HT1080 (cell line): ENCODE measurements at places on chromosomes 7 and 10. TPM values are rescaled to one million over a fixed set of nuclear protein-coding genes. Genes with fewer than 3 reads are reported as not detected.

CALN1 gene
- total RNA-seq = 1.9 and 2.4 TPM in 2 replicates

DNA sequence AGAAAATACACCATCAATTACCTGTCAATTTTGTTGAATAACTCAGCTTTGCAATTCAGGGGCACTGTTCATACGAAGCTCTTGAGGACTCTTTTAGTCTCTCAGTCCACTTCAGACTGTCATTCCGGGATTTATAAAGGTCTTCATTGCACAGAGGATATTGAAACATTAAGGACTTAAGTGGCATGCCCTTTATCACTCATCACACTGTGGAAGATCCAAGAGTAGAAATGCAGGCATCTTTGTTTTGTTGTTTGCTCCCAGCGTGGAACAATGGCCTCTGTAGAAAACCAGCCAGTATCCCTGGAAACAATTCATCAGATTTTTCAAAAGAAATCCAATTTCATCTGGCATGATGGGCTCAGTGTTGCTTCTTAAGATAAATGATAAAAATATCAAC, 66.3 kb upstream of the LRGUK start:
- no peak for DNase-seq

HOXA5 gene
- total RNA-seq = 1.7 and 1.9 TPM in 2 replicates

DNA sequence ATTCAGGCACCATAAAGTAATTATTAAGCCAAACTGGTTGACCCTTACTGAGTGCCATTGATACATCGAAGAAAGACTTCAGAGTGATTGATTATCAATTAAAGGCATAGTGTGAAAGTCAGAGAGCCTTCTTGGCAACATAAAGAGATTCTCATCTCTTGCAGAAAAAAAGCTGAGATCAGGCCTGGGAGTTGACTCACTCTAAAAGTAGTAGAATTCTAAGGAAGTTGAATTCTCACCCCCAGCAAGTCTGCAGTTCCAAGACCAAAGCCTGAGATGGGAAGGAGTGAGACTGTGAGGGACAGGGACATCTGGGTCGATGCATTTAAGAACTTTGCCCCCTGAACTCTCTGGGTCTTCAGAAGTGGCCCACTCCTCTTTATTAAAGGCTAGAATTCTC, 21.6 kb upstream of the ERCC6 start:
- DNase-seq = no peak

- DNase-seq = peak; percentile 64
Observed at GRCh38 chr7:51029701-51030191, 247.1 kb upstream of the GRB10 start.

- no peak for DNase-seq
Observed at GRCh38 chr7:37180828-37181549, 267.7 kb downstream of the ELMO1 start.

GRCh38 chr7:129501760-129502707, at the start of gene SMKR1:
Gene SMKR1 (plus strand): TSS chr7:129502531. CDS start chr7:129502825, 294 bp downstream.
- peak; percentile 55 for DNase-seq

KCND2 gene
- total RNA-seq = not detected in 2 replicates

DNA sequence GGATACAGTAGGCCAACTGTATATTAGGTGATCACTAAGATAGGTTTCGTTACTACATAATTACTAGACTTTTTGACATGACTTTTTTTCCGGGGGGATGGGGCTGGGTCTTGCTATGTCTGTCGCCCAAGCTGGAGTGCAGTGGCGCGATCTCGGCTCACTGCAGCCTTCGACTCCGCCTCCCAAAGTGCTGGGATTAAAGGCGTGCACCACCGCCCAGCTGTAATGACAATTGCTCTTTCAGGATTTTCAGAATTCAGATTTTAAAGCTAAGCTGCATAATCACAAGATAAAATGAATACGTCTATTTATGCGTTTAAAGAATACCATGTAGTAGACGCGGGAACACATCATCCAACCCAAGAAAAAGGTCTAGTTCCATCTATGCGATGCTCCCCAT, 982 bp downstream of the IDI1 start:
- peak; percentile 11 for DNase-seq

GRCh38 chr10:132498562-132499366, 38.8 kb upstream of the INPP5A start:
- DNase-seq = no peak

CYP26A1 gene
- not detected in 2 replicates for total RNA-seq

PIK3AP1 gene
- 3.0 TPM in 2 replicates for total RNA-seq

- no peak for DNase-seq
Observed at GRCh38 chr7:77516085-77516484, 21.0 kb upstream of the PTPN12 start.

GBX1 gene
- not detected in 2 replicates for total RNA-seq

DNA sequence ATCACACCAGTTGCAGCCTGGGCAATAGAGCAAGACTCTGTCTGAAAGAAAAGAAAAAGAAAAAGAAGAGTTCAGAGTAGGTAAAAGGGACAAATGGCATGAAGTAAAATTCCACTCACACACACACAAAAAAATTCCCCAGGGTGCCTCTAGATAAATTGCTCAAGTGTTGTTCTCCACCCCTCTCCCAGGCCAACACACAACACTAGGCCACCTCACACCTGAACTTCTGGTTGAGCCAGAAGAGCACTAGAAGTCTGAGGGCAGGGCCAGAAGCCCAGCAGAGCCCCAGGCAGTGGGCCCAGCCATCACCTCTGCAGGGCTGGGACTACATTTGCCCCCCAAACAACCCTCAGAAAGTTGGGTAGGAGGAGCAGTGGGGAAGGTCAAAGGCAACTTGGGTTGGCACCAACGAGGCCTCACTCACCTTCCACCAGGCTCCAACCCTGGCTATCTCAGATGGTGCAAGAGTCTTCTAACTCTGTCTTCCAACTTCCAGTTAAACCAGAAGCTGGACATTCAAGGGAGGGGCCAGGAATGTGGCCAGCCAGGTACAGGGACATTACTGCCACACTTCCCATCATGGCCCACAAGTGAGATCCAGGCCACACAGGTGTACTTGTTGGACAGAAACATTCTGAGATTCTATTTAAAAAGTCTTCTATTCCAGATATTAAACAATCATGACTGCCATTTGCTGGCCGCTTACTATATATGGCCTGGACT, 25.6 kb upstream of the DLX6 start:
- no peak for DNase-seq

- DNase-seq = no peak
Observed at GRCh38 chr10:79390057-79390456, 42.8 kb downstream of the PPIF start.

GRCh38 chr10:12634621-12634931, 285.2 kb downstream of the CAMK1D start:
- DNase-seq = no peak

GRCh38 chr10:47152861-47153349, 147.1 kb upstream of the GDF10 start:
- peak; percentile 84 for DNase-seq

GRCh38 chr7:120680985-120681384, 177.0 kb downstream of the TSPAN12 start:
- DNase-seq = no peak

DNA sequence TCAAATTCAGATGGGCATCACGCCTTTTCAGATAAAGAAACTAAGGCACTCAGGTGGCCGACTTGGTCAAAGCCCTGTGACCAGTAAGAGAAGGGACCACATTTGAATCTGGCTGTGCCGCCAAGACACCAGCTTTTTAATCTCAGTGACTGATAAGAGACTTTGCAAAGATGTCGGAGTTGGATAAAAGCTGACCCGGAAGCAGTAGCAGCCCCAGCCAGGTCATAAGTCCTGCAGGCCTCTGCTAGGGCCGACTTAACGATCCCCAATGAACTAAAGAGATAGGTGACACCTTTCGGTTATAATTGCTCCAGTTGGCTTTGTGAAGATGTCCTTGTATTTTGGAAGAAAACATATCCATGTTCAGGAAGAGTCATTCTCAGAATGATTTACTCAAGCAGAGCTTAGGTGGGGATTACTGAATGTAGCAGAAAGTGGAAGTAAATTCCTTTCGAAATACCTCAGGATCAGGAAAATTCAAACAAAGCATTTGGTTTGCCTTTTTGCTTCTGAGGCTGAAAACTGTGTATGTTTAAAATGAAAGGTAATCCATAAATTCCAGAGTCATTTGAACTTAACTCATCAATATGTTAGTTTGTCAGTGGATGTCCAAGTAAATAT, 164.2 kb upstream of the PITRM1 start:
- no peak for DNase-seq

GRCh38 chr10:130762491-130762890, 549.0 kb downstream of the TCERG1L start:
- no peak for DNase-seq

GPR85 gene
- total RNA-seq = 3.2 and 3.5 TPM in 2 replicates

GIMAP2 gene
- total RNA-seq = 3.4 and 5.7 TPM in 2 replicates

DNA sequence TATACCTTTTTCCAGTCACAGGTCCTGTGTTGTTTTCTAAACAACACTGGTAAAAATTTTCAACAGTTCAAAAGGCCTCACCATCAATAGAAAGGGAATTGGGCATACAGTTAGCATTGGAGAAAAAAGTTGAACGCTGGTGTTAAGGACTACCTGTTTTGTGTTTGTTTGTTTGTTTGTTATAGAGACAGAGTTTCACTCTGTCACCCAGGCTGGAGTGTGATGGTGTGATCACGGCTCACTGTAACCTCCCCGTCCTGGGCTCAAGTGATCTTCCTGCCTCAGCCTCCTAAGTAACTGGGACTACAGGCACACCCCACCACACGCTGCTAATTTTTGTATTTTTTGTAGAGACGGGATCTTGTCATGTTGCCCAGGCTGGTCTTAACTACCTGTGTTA, 306.1 kb downstream of the PRPF18 start:
- no peak for DNase-seq

CALD1 gene
- total RNA-seq = 47.7 and 57.3 TPM in 2 replicates

H2AZ2 gene
- 362 and 397 TPM in 2 replicates for total RNA-seq

GRCh38 chr7:5203183-5203537, 13.1 kb downstream of the WIPI2 start:
- no peak for DNase-seq

- DNase-seq = no peak
Observed at GRCh38 chr7:114940220-114940619, 18.3 kb downstream of the MDFIC start.

ARHGEF5 gene
- 1.0 and 2.5 TPM in 2 replicates for total RNA-seq

DNA sequence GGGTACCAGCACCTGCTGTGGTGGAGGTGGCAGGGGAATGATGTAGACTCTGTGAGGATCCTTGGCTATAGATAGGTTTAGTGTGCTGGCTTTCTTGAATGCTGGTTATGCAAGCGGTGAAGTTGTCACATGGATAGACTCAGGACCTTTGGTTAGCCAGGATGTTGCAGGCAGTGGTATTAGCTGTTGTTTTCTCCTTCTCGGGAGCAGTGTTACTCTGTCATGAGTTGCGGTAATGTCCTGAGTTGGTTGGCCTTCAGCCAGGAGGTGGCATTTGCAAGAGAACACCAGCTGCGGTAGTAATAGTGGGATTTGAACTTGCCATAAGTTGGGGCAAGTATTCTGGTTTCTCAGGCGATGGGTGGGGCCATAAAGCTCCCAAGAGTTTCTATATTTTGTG, 10.8 kb downstream of the AGK start:
- DNase-seq = no peak

MMP21 gene
- not detected in 2 replicates for total RNA-seq

BRAT1 gene
- total RNA-seq = 51.9 and 56.2 TPM in 2 replicates

GRCh38 chr7:50450590-50451032, 461 bp upstream of the FIGNL1 start:
- DNase-seq = no peak

DNA sequence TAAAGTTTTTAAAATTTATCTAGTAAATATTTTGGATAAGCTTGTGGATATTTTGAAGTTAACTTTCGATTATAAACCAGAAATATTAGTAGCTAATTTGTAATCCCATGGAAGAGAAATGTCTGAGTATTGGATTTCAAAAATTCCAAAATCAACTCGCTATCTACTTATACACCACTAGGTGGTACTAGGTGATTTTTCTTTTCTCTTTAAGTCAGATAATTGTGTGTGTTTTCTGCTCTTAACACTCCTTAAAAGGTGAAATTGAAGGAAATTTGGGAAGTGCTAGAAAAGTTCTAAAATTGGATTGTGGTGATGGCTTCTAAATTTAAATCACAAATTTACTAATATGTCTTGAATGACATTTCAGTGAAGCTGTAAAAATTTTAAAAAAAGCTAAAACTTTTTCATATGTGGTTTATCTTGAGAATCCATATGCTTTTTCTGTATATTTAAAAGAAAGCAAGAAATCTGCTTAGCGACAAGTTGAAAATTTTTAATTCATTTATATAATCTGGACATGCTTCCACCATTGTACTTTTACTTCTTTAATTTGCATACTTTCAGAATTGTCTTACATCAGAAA, 90.2 kb downstream of the IPMK start:
- DNase-seq = no peak

- no peak for DNase-seq
Observed at GRCh38 chr7:92360387-92360786, 86.9 kb upstream of the GATAD1 start.

DNA sequence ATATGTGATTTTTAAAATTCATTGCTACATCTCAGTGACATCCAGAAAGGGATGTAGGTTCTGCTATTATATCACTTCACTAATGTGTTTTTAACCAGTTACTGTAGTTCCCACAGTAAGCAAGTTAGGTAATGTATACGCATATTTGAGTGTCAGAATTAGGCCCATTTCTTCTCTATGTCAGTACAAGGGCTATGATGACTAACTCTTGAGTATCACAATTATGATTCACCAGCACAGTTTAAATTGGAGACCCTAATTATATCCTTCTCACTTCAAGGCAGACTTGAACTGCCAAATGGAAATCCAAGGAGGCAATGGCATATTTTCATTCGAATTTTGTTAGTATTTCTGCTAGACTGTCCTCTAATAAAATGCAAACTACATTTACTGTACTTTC, 23.6 kb downstream of the BZW2 start:
- DNase-seq = peak; percentile 18

DNA sequence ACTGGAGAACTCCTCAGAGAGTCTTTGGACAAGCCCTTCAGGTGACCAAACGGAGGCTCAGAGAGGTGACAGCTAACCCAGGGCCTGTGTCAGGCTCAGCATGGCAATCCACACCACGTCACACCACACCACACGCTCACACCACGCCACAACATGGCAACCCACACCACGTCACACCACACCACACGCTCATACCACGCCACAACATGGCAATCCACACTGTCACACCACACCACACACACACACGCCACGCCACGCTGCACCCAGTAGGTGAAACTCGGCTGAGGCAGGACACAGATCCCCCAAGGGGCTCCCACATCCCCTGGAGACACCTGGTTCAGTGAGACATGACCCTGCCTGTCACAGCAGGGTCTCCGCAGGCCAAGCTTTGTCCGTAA, 107.3 kb downstream of the PDGFA start:
- no peak for DNase-seq

ANKRD30A gene
- total RNA-seq = not detected in 2 replicates

DNA sequence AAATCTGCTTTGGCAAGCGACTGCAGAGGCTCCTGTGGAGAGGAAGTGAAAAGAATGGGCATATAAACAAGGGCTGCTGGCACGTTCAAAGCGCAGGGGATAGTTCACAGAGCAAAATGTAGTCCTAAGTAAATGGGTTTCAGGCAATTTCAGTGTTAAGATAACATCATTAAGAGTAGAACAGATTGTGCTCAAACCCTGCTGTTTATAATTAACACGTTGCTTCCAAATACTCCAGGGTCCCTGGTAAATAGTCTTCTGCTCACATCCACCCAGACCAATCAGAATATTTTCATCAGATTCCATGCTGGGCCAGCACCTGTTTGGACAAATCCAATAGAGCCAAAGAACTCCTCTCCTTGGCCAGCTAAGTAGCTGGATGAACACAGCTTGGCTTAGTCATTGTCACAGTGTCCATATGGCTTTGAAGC, 81.4 kb downstream of the ORC5 start:
- no peak for DNase-seq
